Stimulated activated CD4-positive, alpha-beta T cell treated with anti-CD3 and anti-CD28 coated beads, Interleukin-12 subunit alpha, Interleukin-12 subunit beta, amount 100 ng/mL, for 48 hours (primary cell): ENCODE measurements at places on chromosomes 1 and 21.

GRCh38 chr1:221965252-221965651 is 223.4 kb upstream of the DUSP10 start:
- DNase-seq: no peak

- no peak for DNase-seq
These were observed 51.3 kb downstream of the PTP4A2 start for GRCh38 chr1:31886866-31887265.

DNA sequence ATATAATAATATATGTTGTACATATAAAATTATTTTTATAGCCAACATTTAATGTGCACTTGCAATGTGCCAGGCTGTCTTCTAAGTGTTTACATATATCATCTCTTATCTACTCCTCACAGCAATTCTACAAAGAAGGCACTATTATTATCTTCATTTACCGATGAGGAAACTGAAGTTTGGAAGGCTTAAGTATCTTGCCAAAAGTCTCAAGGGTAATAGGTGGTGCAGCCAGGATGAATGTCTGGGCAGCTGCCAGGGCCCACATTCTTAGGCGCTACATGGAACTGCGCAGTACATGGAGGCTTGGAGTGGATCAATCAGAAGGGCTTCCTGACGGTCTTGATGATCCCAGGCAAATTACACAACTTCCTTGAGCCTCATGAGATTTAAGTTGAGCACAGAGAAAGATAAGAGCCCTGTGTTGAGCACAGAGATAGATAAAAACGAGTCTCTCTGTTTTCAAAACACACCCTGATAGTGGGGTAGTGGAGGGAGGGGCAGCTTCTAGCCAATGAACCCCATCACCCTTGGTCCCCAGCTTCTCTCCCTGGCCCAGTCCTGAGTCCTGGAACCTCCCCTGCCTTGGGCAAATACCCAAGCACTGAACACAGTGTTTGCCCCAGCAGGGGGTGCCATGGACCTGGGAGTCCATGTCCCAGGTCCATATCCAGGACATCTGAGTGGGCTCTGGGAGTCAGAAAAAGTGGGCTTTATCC is 9.2 kb downstream of the POU3F1 start:
- DNase-seq: no peak

- DNase-seq: no peak
These were observed 2.9 kb downstream of the BRINP3 start for GRCh38 chr1:190474650-190475211.

DNA sequence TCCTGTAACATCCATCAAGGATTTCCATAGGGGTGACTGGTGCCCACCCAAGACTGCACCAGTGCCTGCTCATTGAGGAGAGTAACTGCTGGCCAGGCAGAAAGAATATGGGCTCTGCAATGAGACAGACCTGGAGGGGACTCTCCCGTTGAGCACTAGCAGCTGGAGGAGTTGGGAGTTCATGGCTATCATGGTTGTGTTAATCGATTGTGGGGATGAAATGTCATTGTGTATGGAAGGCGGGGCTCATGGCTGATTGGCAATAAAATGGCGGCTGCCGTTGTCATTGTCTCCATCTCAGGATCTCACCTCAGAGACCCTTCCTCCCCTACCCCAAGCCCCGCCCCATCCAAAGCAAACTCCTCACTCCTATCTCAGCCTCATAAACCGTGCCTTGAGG is 3.9 kb downstream of the TMEM125 start:
- DNase-seq: no peak

DNA sequence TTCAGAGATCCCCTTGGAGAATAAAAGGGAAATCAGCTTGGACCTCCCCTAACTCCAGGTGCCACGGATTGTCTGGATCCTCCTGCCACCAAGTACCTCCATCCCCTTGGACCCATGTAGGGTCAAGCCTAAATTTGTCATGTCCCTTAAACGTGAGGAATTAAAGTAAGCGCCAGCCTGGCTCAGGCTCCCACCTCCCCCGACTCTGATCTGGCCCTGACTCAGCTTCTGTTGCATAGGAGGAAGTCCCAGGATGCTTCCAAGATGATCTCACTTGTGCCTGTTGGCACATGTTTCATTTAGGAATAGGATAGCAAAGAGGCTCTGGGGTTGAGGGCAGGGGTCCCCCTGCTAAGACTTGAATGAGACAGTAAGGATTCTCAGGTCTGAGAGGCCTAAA is 231.9 kb upstream of the JUN start:
- no peak for DNase-seq

DNA sequence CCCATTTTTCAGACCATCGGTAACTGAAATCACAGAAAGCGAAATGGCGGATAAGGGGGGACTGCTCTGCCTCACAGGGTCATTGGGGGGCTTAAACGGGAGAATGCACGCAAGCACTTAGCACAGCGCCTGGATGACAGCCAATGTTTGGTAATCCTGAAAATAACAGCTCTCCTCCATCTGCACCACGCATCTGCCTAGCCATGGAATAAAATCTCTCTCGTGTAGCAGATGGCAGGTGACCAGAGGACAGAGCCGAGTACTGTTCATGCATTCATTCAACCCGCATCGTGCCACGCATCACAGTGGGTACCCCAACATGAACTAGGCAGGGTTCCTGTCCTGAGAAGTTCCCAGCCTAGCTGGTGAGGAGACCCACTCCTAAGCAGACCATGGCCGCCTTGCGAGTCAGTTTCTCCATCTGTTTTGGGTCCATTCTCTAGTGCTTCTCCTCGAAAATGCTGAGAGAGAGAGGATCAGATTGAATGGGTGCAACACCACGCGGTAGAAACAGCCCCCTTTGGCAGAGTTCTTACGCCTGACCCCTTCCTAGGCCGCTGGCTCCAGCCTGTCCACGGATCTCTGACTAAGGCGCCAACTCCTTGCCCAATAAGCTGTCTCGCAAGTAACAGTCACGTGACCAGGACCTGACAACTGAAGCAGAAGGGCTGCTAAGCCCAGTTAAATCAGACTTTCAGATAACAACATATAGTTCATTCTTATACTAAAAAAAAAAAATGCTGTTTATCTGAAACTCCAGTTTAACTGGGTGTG is 7.3 kb downstream of the SLC1A7 start:
- no peak for DNase-seq

DNA sequence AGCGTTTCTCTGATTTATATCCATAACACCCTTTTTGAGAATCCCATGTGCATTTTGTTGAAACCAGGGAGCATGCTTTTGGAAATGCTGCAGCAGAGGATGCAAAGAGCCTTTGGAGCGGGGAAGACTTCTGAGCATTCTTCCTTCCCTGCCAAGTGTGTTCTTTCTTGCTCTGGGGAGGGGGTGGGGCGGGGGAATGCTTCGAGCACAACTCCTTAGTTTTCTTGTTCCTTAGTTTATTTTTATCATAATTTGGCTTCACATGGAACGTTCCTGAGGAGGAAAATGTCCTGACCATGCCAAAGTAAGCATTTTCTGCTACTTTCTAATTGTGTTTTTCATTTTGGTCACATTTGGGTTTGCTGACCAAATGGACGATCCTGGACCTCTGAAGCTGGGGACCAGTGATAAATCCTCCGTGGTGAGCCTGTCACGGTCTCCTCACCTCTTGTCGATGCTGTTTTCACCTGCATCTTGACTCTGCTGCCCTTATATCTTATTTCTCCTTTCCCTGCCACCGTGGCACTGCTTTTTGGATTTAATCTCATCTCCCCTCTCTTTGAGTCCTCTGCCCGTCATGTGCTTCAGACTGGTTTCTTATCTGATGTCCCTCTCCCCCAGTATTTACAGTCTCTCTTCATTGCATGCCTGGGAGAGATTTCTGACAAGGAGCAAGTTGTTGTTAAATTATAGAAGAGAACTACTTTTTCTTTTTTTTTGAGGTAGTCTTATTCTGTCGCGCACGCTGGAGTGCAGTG is 2.4 kb downstream of the CTPS1 start:
- DNase-seq: no peak

GRCh38 chr1:184093071-184093470 is 41.5 kb downstream of the TSEN15 start:
- DNase-seq: no peak

- no peak for DNase-seq
These were observed 38.3 kb downstream of the NEXN start for GRCh38 chr1:77926561-77927357.

DNA sequence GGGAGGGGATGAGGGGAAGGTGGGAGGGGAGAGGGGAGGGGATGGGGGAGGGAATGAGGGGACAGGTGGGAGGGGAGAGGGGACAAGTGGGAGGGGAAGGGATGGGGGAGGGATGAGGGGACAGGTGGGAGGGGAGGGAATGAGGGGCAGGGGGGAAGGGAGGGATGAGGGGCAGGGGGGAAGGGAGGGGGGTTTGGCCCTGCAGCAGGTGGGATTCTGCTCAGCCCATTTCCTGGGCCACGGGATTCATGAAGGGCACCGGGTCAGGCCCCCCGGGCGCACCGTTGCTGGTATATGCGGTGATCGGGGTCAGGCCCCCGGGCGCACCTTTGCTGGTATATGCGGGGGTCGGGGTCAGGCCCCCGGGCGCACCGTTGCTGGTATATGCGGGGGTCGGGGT is 15.1 kb upstream of the SAMD11 start:
- DNase-seq: no peak

DNA sequence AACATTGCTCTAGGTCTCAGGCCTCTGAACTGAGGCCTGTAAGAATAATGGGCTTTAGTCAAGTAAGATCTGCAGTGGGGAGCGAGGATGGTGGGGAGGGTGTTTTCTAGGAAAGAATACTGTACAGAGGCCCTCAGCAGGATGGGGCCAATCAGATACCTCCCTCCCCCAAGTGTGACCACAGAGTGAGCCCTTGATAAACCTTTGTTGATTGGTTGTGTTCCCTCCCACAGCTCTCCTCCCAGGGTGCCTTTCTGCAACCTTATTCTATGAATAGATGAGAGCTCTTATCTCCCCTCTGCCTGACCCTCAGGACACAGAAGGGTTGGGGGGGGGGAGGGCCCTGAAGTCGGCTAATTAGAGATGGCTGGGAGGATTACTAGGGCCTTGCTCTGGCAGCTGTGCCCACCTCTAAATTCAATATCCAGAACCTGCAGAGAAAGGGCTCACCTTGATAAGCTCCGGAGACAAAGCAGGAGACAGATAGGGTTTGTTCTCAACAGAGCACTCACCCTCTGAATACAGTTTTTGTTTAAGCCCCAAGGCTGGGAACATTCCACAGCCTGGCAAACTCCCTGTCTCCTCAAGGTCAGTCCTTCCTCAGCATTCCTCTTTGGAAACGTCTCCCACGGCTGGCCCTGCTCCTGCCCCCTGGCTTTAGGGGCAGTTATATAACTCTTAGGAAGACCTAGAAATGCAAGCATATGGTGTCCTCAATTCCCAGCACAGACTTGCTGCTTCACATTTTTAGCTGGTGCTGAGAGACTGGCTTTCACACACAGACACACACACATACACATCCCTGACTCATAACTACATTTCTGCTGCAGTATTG is 42.9 kb downstream of the ATP1A1 start:
- DNase-seq: no peak

DNA sequence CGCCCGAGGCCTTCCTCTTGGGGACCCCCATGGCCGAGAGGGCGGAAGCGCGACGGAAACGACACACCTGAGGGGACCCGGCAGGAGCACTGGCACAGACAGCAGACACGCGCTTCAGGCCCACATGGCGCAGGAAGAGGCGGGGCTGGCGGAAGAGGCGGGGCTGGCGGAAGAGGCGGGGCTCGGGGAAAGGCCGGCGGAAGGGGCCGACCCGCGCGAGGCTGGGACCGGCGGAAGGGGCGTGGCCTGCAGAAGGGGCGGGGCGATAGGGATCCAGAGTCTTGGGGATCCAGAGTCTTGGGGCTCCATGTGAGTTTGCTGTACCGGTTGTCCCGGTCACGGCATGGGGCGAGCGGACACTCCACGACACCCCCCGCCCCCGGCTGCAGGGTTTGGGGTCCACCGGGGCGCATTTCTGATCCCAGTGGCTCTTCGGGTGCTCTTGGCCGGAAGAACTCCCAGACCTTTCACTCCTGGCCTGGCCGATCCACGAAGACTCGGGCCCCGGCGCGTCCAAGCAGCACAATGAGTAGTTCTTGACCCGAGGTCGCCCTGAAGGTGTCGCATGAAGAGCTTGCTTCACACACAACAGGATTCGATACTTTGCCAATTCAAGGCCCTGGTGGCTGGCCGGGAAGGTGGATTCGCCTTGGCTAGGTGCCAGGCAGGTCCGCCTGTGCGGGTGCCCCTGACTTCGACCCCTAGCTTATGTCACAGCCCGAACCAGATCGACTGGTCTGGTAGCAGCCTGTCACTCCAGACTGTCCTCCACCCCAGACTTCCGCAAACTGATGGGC is at the start of gene URB1:
URB1 (minus strand) TSS at position 133 of the 797 bp plus-strand sequence; CDS start at position 31, 102 bp downstream.
- peak; percentile 94 for DNase-seq

DNA sequence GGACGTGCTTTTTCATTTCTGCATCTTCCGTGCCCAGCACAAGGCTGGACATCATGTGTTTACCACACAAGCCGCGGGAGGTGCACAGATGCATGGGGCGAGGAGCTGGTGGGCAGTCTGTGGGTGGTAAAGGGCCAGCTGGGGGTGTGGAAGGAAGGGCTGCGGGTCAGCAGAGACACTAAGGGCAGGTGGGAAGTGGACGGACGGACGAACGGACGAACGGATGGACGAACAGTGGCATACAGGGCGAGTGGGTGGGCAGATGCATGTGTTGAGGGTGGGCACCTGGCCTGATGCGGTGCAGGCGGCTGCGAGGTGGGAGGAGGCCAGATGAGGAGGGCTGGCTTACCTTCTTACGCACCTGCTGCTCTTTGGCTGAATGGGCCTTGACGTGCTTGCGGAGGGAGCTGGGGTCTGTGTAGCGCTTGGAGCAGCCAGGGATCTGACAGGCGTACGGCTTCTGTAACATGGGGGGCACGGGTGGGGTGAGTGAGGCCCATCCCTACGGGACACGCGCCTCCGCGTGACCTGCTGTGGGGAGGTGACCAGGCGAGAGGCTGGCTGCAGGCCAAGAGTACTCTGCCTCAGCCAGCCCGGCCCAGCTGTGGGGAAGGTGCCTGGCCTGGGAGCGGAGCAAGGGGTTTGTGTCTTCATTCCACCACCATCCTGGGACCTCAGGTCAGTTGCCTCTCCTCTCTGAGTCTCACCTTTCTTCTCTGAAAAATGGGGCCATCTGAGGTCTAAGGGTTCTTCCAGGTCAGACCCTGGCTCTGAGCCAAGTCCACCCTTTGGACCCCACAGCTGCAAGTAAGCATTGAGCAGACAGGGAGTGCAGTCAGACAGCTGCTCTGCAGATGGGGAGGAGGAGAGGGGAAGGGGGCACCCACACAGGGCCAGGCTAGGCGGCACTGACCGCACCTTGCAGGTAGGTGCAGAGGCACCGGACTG is 65.5 kb downstream of the DMRTB1 start:
- no peak for DNase-seq
